Pons (tissue), 1 donor: ENCODE measurements at places on chromosomes 7 and 10.

GRCh38 chr10:101331956-101332355 is 22.0 kb upstream of the BTRC start:
- DNase-seq, result no peak

- no peak for DNase-seq
These were observed 64.9 kb downstream of the TBXAS1 start for GRCh38 chr7:139893999-139894398.

GRCh38 chr7:31553661-31554081 is 39.8 kb downstream of the ITPRID1 start:
- peak; percentile 27 for DNase-seq

GRCh38 chr7:467393-467828 is 52.2 kb downstream of the PDGFA start:
- no peak for DNase-seq

GRCh38 chr7:126223729-126224128 is 1029.0 kb downstream of the GRM8 start:
- no peak for DNase-seq

DNA sequence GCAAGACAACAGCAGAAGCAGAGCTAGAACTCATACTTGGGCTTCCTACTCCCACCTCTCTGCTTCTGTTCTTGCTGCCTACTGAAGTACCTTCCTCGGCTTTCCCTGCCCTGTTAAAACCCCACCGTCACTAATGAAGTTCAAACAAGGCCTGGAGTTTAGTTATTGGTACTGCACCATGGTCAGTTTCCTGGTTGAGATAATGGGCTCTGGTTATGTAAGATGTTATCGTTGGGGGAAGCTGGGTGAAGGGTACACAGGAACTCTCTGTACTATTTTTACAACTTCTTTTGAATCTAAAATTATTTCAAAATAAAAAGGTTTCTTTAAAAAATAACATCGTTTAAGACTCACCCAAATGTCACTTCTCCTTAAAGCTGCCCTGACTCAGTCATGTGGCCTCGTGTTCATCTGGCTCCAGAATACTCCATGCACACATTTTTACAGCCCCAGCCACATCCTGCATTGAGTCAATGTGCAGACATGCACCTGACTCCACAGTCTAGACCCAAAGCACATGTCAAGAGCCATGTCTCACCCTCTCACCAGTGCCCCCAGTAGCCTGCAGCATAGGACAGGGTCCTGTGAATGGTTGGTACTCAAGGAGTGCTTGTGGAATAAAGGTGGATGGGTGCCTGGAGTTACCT is 36.9 kb upstream of the AQP1 start:
- no peak for DNase-seq

DNA sequence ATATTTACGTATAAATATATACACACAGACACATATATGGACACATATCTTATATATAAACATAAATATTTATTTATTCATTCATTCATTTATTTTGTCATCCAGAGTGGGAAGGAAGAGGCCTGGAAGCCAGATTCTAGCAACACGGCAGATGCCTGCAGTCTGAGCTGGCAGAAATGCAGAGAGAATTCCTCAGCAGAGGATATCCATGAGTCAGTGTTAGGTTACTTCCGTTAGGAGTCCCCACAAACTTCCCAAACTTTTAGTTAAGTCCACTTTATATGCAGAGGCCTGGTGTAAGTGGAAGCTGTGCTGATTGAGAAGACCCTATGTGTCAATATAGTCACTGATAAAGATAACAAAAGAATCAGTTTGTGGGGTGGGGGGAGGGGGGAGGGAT is 89.6 kb downstream of the PPP1R17 start:
- no peak for DNase-seq

- no peak for DNase-seq
These were observed 59.4 kb downstream of the CDK14 start for GRCh38 chr7:90655566-90655965.

DNA sequence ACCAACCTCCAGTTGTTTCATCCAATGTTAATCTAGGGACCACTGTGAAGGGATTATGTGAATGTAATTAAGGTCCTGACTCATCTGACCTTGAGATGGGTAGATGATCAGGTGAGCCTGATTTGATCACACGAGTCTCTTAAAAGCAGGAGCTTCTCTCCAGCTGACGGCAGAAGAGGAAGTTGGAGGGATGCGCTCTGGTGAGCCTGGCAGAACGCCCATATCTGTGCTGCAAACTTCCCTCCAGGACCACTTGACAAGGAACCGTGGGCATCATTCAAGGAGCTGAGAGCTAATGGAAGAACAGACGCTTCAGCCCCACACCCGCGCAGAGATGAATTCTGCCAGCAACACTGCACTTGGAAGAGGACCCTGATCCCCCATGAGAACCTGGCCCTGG is 642.4 kb downstream of the TNS3 start:
- no peak for DNase-seq

DNA sequence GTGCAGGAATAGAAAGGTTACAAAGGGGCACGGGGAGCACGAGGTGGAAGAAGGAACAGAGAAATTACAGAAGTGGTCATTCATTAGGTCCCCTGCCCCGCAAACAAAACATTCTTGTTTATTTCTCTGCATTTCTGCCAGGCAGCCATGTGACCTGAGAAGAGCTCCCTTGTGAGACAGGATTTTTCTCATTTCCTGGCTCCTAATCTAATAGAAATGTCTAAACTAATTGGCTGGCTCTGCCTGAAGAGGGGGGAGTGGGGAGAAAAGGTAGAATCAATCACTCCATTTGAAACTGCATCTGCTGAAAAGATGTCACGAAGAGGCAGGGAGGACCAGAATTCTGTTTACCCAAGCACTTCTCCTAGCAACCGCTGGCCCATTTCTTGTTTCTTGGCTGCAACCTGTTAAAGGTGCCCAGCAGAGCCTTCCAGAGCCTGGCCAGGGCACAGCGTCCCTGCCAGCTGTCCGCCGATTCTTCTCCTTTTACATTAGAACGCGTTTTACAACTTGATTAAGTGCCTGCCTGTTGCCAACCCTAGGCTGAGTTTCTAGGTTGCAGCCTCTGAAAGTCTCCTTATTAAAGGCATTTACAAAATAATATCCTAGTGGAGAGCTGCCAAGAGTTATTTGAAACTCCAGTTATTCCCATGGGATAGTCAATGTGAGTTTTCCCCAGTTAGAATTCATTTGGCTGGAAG is 1227.6 kb downstream of the TYW1 start:
- peak; percentile 65 for DNase-seq

DNA sequence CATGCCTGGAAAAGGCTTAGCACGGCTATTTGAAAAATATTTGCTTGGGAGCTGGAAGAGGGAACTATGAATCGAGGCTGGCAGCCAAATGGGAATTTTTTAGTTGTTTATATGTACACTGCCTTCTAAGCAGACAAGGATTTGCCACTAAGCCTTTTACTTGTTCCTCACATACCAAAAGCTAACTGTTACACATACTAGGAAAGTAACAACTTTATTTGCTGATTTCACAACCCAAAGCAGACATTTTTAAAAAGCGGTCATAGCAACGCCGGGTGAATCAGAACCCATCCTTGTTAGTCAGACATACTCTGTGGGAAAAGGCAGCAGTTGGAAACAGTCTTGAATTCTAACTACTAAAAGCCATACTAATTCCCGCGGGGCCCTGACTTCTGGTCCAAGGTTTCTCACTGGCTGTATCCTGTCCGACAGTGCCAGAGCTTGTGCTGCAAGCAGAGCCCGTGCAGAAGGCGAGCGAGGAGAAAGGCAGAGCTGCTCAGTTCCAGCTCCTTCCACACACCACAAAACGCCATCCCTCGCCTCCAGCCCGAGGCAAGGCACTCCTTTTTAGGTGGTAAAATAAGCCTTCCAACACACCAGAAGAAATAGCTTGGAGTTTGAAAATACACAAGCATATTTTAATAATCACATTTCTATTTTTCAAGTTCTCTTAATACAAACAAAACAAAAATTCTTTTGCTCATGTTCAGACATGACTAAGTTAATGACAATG is 89.2 kb downstream of the RNF216 start:
- peak; percentile 73 for DNase-seq

DNA sequence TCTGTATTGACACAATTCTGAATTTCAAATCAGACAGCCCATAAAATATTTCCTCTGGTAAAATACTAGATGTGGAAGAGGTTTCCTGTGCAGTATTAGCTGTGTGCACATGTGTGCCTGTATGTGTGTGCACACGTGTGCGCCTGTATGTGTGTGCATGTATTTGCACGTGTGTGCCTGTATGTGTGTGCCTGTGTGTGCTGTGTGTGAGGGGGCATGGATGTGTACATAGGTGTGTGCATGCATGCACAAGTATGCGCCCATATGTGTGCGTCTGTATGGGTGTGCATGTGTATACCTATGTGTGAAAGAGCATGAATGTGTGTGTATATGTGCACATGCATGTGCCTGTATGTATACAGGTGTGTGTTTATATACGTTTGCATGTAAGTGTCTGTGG is 191.4 kb downstream of the KLF6 start:
- no peak for DNase-seq

GRCh38 chr10:58326967-58327381 is 7.8 kb upstream of the UBE2D1 start:
- no peak for DNase-seq

GRCh38 chr7:22635349-22635748 is 91.7 kb upstream of the IL6 start:
- DNase-seq, result no peak

DNA sequence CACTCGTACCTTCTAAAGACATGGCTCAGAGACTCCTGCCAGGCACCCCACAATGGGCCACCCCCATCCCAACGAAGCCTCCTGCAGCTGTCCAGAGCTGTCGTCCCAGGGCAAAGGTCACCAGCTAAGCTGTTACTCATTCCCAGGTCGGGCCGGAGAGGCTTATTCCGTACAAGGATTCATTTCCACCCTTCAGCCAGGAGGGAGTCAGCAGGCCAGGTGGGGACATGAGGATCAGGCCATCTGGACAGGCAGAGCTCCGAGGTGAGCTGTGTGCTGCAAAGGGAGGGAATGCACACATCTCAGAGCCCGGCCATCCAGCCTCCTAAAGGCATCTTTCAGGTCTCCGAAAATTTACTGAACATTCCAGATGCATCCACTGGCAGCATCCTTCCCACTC is 63.9 kb upstream of the NANOS1 start:
- DNase-seq, result no peak

GRCh38 chr7:138813945-138814344 is 15.9 kb upstream of the ATP6V0A4 start:
- DNase-seq, result no peak

- no peak for DNase-seq
These were observed 54.4 kb downstream of the SH3PXD2A start for GRCh38 chr10:103800789-103801540.

DNA sequence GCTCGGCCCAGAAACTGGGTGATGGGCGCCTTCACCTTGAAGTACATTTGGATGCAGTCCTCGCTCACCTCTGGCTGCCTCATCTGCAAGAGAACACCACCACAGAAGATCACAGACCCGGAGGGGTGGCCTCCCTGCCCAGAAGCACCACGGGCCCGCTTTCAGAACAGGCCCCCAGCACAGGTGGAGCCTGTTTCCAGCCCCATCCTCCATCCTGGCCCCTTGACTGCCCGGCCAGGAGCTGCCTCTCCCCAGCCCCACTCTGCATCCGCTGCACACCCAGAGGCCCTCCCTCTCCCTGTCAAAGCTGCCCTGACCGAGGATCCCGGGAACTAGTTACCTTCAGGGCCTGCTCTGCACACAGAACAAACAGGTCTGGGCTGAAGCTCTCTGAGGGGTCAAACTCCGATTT is 724 bp downstream of the CFAP46 start:
- no peak for DNase-seq

- DNase-seq, result peak; percentile 16
These were observed 1066.5 kb downstream of the TYW1 start for GRCh38 chr7:68063171-68063570.

- no peak for DNase-seq
These were observed 93.5 kb downstream of the MCU start for GRCh38 chr10:72785409-72785808.

DNA sequence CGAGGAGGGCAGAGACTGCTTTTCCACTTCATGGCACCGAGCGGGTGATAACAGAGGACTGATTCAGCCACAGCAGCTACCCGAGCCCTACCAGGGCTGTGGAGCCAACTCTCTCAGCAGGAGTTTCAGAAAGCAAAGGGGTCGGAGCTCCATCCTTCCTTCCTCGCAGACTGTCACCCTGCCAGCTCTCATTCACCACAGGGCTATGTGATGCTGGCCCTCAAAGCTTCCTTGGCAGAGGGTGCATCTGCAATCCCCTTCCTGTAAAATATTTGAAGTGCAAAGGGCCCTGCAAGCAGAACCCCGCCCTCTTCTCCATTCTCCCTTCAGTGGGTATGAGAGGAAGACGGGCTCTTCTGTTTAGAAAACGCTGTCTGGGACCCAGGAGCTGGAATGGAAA is 105.3 kb upstream of the LYZL2 start:
- DNase-seq, result no peak

- no peak for DNase-seq
These were observed 29.5 kb downstream of the RPA3 start for GRCh38 chr7:7688956-7689355.

DNA sequence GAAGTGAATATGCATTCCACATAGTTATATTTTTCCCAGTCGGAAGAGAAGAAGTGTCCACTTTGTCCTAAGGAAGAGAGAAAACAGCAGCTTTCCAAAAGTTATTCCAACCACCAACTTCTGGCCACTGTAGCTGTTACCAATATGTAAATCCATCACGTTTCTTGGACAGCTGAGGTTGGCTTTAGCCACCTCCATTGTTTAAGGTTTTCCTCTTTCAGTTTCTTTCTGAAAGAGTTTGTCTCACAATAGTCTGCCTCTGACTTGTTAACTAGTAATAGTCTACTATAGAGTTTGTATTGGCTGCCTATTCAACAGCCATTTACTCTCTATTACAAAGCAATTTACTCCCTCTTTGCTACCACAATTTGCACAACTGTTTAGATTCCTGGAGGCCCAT is 457.6 kb upstream of the LRRN3 start:
- DNase-seq, result no peak

- no peak for DNase-seq
These were observed 422.8 kb downstream of the DPP6 start for GRCh38 chr7:154474903-154475520.

- DNase-seq, result no peak
These were observed 31.2 kb downstream of the CFAP46 start for GRCh38 chr10:132910901-132911785.

DNA sequence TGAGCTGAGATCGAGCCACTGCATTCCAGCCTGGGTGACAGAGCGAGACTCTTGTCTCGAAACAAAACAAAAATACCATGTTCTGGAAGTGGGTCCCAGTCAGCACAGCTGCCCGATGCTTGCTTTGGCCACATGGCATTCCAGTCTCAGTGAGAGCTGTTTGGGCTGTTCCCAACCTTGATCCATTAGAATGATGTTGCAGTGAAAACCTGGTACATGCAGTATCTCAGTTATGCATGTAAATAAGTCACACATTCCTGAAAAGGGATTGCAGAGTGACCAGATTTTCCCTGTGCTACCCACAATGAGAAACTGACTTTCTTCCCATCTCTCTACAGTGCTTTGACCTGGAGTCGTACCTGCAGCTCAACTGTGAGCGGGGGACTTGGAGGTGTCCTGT is 15.4 kb downstream of the ZMIZ2 start:
- no peak for DNase-seq

DNA sequence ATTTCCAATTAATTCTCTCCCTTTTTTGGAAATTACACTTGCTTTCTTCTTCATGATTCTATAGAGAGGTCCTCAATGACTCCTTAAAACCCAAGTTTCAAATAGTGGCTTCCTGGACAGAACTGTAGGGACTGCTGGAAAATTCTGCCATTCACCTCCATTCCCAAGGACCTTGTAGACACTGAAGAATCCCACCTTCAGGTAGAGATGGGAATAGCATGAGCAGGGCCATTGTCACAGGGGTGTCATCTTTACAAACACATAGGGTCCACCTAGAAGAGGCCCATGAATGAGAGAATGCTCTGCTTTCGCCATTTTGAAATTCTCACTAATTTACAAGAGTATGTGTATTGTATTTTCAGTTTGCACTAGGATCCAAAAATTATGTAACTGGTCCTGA is 701.7 kb upstream of the CELF2 start:
- no peak for DNase-seq
